ENCODE measurements at places on chromosomes 1 and 21.

GRCh38 chr1:48236716-48237470, 14.4 kb downstream of the SLC5A9 start:
- DNase-seq = no peak

- DNase-seq = no peak
These were observed 51.1 kb downstream of the CNN3 start for GRCh38 chr1:94875794-94876193.

DNA sequence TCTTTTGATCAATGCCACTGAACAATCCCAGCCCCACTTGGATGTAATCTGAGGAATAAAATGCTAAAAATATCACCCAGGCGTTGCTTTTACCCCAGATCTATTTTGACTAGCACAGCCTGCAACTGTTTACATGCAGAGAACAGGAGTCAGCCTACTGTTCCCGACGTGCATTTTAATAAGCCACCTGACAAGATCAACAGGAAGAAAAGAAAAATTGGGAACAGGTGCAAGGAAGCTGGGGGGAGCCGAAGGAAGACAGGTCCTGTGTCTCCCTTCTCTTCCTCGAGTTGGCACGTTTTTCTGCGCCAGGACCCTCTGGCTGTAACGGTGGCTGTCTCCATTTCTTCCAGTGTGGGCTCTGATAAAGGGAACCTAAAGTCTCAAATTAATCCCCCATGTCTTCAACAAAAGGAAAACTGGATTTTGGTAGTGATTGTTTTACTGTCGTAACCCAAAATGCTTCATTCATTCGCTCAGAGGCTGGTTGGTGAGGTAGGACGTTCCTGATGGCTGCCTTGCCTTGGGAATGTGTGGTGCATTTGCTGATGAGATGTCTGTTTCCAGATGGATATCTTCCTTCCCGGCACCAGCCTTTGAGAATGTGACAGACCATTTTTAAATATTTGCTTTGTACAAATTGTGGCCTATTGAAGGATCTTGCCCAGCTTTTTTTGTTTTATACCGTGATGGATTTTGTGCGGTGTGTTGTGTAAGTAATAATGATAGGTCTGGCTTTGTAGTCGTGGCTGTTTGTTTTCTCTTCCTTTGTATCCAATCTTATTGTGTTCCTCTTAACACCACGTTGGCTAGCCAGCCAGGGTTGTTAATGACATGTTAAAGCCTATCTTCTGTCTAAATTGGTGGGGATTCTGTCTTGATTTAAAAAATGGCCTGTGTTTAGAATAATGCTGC, 117.5 kb downstream of the C1orf21 start:
- no peak for DNase-seq

DNA sequence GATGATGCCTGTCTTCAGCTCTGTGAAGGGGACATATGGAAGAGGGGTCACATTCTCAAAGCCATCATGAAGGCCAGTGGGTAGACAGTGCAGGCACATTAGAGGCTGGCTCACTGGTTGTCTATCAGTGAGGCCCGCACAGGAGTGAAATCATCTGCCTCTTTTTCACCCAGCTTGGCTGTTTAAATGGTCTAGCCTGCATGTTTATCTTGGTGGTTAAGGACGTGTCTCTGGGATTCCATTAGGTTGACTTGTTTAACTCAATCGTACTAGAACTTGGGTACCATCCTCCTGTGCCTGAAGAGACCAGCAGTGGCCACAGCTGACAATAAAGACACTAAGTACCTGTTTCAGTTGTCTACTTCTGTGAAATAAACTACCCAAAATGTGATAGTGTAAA, 219.3 kb downstream of the PLPP3 start:
- no peak for DNase-seq

DNA sequence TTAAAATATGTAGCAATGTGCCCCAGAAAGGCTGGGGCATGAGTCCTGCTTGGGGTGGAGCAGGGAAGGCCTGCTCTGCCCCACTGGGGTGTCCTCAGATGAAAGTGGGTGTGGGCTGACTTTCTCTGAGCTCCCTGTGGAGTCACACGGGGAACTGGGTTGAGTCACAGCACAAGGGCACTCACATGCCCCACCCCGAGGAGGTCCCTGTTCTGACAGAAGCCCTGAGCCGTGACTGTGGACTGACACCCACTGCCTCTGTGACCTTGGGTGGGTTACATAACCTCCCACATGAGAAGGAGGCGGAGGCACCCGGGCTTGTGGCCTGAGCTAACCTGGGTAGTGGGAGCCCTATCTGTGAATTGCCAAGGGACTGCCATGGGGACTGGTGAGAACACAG, 52.5 kb upstream of the TINAGL1 start:
- DNase-seq = peak; percentile 47

DNA sequence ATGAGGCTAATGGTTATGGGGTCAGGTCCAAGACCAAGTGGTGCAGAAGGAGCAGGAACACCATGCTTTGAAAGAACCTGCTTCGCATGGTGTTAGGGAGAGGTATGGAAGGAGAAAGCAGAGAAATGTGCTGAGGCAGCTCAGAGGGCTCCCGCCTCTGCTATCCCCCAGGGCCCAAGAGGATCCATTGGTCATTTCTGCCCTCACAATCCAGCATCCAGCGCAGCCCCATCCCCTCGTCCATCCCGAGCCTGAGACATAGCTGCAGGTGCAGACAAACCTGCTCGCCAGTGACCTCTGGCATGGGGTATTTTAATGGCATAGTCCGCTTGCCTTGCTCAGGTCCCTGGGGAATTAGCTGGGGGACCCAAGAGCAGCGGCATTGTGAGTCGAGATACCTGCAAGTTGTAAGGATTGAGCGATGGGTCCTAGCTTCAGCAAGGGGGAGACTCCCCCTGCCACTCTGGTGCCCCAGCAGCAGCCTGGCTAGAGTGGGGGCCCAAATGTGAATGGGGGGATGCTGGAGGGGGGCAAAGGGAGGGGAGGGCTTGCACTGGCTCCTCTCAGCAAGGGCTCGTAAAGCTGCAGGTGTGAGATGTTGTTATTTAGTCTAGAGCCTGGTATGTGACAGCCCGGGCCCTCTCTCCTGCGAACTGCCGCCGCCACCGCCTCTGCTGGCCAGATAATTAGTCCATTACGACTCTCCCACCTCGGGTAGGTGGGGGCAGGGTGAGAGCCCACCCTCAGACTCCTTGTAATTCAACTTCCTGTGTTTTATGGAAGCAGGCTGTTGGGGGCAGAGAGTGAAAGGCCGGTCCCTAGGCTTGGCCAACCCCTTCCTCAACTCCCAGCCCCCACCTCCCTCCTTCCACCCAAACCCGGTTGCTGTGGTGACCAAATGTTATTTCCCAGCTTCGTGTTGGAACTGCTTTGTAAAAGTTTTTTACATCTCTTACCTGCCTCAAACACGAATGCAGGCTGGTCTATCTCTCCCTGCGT, 118.8 kb downstream of the RNF220 start:
- no peak for DNase-seq

DNA sequence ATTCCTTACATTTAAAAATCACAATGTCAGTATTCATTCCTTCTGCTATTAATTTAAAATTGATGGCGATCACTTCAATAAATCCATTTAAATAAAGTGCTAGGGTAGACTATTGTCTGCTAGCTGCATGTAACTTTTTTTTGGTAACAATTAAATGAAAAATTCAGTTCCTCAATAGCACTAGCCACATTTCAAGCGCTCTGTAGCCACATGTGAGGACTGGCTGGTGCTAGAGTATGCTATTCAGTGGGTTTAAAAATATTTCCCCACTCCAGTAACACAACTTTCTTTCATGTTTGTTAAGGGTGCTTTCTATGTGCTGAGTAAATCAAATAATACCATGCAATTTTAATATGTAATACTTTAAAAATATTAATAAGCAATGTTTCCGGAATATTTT, 108.2 kb downstream of the LTN1 start:
- no peak for DNase-seq

DNA sequence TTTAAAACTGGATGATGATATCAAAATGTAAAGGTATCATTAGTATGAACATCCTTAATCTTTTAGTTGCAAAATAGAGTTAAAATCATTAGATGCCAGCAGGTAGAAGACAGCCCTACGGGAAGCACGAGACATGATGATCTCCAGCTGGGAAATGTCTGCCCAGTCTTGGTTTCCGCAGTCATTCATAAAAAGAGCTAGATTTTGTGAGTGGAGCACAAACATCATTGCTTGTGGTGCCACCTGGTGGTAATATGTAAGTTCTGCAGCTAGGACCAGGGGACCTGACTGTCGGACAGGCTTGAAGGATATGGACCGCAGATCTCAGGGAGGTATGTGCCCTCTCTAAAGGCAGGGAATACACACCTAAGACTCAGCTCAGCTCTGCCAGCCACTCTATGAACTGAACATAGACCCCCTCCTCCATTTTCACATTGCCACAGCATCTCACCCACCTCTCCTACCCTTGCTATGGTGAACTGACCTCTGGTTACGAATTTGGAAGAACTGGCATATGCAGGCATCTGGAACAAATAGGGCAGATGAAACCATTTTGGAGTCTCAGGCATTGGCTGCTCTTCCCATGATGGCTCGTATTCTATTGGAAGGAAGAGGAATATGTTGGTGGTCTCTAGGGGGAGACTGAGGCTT, 9.2 kb downstream of the FCMR start:
- no peak for DNase-seq
